ENCODE measurements at places on chromosomes 2 and 18.

DNA sequence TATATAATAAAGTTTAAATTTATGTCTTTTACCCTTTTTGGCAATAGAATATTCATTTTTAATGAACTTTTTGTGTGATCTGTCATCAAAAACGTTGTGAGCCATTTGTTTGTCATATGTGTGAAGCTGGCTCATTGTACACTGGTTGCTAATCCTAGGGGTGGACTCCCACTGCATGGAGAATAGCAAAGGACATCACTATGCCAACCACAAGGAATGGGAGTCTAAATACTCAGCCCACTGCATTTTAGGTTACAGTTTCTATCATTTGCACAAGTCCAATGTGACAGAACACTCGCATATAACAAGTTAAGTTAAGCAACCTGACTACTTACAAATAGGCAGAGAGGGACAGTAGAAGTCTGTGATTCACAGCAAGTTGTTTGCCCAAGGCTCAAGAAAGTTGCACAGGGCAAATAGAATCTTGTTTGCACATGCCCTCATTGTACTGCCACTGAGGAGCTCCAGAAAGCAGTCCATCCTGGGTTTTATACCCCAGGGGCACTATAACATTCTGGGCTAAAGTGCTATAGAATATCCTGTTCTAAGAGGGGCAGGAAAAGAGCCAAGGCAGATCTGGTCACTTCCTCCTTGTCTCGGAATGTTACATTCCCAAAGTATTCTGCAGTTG, 545.9 kb upstream of the GCFC2 start:
- no peak for DNase-seq

GRCh38 chr2:39264733-39265132, 21.0 kb upstream of the CDKL4 start:
- no peak for DNase-seq

DNA sequence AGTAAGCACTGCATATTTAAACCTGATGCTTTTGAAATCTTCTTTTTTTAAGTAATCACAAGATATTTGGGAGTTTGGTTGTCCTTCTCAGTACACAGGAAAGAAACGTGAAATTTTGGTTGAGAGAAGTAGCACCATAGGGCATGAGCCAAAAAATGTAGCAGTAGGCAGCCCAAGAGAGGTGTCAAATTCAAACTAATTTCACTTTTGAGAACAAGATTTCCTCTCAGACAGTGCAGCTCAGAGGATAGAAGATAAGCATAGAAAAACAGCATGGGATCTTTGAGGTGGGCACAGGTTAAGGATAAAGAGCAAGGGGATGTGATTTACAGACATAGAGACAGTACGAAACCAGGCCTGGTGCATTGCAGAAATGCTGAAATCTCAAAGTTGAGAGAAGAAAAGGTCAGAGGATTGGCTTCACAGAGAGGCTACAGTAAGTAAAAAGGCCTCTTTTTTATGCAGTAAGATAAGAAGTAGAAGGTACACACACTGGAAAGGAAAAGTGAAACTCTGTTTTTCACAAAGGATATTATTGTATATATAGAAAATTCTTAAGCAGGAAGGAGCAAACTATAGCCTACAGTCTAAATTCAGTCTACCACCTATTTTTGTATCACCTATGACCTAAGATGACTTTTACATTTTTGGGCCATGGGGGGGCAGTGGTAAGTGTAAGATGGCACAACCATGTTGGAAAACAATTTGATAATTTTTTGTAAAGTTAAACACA, 89.8 kb downstream of the PKP4 start:
- no peak for DNase-seq

GRCh38 chr2:227862227-227862740, 9.1 kb upstream of the DAW1 start:
- DNase-seq, result no peak

GRCh38 chr2:239298116-239298804, 102.6 kb downstream of the HDAC4 start:
- no peak for DNase-seq

DNA sequence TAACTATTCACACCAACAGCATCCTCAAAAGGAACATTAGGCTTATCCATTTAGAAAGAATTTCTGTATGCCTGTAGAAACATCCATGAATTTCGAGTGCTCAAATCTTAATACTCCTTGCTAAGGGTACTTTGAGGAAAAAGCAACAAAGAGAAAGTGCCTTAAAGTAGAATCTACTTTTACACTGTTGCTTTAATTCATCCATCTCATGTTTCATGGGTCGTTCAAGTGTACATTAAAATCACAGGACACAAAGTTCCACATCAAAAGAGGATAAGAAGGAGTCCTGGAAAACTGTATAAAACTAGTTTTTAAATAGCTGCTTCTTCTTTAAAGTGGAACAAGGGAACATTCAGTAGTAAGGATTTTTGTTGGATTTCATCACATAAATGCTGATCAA, 54.5 kb downstream of the LRP1B start:
- no peak for DNase-seq

- DNase-seq, result no peak
Measured at GRCh38 chr18:74950479-74950878, 258.5 kb downstream of the PTGR3 start.

GRCh38 chr18:66676699-66677098, 72.8 kb upstream of the CDH19 start:
- DNase-seq, result no peak

DNA sequence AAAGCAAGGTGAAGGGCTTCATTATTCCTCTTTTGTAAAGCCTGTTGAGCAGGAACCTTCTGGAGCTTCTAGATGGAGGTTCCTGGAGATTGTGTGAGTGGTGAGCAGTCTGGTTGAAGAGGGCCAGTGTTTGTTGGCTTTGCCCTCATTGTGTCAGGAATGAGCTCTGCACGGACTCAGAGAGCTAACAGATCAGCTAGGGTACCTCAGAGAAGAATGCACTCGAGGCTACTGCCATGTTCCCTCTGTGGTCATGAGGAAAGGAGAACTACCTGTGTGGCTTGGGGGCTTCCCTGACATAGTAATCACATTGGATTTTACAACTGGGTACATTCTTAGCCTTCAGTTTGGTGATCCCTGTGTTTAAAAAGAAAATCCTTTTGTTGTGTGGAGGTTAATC, 46.6 kb downstream of the SPTBN1 start:
- no peak for DNase-seq

GRCh38 chr2:176947754-176948153, 264.8 kb upstream of the HNRNPA3 start:
- DNase-seq, result no peak

DNA sequence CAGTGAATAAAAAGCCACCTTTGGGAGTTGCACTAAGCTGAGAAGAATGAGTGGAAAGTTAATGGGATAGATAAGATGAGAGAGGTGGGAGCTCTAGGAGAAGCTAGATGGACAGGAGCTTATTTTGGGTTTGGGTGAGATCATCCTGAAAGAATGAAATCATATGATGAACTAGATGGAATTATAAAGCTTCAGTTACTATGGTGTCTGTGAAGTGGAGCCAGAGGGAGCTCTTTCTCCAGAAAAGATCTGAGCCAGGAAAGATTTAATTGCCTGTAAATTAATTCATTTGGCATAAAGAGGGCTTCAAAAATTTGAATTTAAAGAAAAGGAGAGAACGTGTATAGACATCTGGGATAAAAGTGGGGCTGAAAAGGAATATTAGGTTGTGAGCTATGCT, 10.3 kb downstream of the DNAH6 start:
- no peak for DNase-seq

- DNase-seq, result peak; percentile 39
Measured at GRCh38 chr2:6184532-6185292, 492.5 kb downstream of the SOX11 start.

DNA sequence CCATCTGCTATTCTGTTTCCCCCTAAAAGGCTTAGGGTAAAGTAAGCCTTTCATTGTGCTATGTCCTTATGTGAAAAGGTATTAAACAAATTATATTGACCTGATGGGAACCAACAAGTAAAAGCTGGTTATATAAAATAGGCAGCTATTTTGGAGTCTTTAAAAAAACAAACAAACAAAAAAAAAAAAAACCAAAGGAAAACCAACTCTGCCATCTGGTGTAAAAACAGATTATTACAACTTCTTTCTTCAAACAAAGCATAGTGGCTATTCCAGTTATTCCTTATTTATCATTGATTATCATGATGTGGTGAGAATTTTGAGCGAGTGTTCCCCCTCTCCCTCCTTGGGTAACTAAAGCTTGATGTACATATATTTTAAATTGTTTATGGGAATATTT, 122.3 kb upstream of the FHL2 start:
- DNase-seq, result peak; percentile 35

- DNase-seq, result no peak
Measured at GRCh38 chr2:156385242-156385641, 50.9 kb upstream of the GPD2 start.

- DNase-seq, result no peak
Measured at GRCh38 chr2:69979902-69980807, 18.7 kb upstream of the ASPRV1 start.

DNA sequence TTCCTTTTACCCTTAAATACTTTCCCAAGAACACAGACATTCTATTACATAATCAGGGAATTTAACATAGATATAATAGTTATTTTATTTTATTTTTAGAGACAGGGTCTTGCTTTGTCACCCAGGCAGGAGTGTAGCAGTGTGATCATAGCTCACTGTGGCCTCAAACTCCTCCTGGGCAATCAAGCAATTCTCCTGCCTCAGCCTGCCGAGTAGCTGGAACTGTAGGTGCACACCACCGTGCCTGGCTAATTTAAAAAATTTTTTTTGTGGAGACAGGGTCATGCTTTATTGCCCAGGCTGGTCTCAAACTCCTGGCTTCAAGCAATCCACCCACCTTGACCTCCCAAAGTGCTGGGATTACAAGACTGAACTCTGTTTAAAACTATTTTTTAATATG, 45.6 kb downstream of the SLC4A1AP start:
- DNase-seq, result no peak

DNA sequence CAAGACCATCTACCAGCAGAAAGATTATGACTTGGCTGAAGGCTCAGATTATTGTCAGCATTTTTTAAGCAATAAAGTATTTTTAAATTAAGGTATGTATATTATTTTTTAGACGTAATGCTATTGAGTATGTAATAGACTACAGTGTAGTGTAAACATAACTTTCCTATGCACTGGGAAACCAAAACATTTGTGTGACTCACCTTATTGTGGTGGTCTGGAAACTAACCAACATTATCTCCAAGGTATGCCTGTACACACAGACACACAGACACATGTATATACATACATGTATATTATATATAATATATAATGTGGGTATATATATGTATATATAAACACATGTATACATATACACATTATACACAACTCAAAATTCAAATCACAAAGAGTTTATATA, 9.1 kb upstream of the TMEFF2 start:
- no peak for DNase-seq

DNA sequence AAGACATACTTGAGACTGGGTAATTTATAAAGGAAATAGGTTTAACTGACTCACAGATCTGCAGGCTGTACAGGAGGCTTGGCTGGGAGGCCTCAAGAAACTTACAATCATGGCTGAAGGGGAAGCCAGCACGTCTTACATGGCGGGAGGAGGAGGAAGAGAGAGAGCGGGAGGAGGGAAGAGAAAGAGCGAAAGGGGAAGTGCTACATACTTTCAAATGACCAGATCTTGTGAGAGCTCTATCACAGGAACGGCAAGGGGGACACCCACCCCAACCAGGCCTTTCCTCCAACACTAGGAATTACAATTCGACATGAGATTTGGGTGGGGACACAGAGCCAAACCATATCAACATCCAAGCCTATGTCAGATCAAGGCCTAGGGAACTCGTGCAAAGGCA, 24.2 kb downstream of the MYL12B start:
- DNase-seq, result no peak

DNA sequence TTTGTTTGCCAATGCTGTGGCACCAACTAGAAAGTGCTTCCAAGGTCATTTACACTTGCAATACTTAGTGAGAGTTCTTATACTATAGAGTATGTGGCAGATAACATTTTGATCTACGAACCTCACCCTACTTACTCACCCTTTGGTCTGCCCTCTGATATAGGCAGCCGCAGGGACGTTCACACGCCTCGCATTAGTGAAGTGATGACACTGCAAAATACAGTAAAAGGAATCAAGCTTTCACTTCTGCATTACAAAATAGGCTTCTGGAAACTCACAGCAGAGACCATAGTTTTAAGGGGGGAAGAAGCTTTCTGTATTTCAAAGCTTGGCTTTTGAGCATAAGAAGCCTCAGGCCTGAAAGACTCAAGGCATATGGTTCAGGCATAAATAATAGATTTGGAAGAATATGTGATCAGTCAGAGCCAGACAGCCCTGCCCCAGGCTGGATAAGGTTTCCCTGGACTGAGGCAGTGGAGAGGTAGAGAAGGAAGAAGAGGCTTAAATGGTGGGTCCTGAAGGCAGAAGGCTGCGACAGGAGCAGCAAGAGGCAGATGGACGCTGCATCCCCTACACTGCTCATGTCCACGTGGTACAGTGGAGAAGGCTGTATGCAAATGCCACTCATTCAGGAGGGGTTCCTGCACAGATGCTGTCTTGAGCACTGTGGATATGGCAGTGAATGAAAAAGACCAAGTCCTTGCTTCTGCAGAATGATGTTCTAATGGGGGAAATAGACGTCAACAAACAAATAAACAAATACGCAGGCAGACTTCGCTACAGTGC, 63.1 kb downstream of the FECH start:
- DNase-seq, result no peak

DNA sequence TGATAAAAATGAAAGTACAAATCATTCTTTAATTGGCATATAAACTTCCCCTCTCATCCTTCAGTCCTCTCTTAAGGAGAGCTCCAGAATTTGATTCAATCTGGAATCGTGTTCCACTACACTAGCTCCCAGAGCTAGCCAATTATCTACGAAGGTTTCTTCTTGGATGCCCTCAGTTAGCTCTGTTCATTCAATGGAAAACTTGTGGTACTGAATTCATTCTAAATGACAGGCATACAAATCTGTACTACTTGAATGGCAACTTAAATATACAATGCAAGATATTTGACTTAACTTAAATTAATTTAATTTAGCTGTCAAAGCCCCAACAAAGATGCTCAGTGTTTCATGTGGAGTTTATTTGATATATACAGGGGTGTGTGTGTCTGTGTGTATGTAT, 1474.2 kb upstream of the CELF4 start:
- DNase-seq, result no peak

DNA sequence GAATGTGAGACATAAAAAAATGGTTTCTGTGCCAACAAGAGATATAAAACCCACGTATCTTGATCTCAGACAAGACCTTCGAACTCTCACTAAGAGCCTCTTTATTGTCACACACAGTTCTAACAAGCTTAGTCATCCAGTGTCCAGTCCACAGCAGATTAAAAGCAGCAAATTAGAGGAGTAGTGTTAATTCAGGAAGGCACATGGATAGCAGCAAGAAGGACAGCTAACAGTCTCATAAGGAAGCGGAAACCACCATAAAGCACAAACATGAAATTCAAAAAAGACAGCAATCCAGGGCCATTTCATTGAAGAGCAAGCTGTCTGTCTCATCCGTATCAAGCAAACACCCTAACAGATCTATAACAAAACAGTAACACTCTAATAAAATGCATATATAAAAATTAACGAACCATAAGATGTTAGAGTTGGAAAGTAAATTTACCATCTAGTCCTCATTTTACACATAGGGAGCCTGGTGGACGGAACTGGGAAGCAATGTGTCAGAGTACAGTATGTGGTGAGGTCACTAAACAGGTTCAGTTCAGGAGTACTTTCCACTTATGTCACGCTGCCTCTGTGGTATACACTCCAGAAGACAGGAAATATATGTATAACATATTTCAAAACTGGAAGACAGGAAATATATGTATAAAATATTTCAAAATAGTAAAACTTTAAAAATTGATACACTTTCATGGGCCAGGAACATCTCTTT, 18.3 kb downstream of the AAK1 start:
- no peak for DNase-seq

- DNase-seq, result no peak
Measured at GRCh38 chr2:77161009-77161408, 361.2 kb downstream of the LRRTM4 start.
